Hematopoietic multipotent progenitor cell treated with erythropoietin and hydrocortisone succinate and interleukin-3 and kit ligand, for 15 days (in vitro differentiated cells): ENCODE measurements at places on chromosomes 12 and 14.

DNA sequence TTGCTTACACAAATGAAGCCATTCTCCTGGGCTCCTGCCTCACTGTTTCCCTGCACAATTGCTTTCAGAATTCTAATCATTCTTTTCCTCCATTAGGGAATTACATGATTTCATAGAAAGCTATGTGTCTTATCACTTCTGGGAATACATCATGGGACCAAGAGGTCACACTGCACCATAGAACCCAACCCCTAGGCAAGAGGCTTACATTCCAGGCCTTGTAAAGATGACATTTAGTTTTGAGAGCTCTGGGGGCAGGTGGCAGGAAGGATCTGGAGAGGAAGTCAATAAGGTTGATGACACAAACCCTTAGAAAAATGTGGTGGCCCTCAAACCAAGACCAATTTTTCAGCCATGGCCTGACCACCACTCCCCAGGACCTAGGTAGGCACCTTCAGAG is 57.1 kb downstream of the NUAK1 start:
- no peak for DNase-seq

GRCh38 chr12:31363831-31364230 is 37.9 kb upstream of the SINHCAF start:
- no peak for DNase-seq

DNA sequence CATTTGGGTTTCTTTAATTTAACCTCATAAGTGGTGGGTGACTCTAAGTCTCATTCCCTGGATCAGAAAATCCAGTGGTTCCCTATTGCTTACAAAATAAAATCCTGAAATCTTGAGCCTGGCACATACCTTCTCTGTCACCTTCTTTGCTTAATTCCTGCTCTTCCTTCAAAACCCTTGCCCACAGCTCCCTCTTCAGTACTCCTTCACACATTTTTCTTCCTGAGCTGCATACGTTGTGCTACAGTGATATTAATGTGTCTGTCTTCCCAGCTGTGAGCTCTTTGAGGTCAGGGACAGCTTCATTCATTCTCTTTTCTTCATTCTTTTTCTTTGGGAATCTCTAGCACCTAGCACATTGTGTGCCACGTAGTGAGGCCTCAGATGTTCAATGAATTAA is 9.5 kb downstream of the TSPAN11 start:
- DNase-seq = no peak

GRCh38 chr14:51846631-51847488 is 13.6 kb upstream of the GNG2 start:
- DNase-seq = peak; percentile 30

- DNase-seq = no peak
Measured at GRCh38 chr12:123363390-123363739, 1.3 kb downstream of the SBNO1 start.

DNA sequence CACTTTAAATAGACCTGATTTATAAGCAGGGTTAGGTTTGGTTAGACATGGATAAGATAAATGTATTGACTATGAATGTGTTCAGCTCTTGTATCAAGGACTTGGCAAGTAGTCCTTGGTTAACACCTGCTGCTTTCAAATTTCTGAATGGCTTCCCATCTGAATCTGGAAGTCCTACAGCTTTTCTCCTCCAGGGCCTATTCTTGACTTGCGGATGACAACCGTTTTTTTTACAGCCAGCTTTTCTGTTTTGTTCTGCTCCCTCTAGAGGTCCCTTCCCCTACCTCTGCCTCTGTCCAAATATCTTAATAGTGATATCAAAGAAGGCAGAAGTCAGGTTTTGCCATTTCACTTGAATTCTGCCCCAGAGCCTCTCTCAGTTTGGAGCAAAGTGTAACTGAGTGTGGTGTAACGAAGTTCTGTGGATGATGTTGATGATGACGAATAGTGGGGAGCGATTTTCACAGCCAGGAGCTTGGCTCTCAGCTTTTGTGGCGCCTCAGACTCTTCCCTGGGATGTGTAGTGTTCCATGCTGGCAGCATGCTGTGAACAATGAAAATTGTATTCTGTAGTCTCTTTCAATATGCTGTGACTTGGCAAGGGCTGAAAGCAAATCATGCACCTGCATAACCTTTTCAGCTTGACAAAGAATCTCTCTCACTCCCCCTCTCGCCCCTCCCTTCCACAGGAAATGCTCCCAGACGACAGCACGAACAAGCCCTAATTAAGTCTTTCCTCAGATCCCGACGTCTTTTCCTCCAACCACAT is 5.0 kb upstream of the SLC4A8 start:
- no peak for DNase-seq

DNA sequence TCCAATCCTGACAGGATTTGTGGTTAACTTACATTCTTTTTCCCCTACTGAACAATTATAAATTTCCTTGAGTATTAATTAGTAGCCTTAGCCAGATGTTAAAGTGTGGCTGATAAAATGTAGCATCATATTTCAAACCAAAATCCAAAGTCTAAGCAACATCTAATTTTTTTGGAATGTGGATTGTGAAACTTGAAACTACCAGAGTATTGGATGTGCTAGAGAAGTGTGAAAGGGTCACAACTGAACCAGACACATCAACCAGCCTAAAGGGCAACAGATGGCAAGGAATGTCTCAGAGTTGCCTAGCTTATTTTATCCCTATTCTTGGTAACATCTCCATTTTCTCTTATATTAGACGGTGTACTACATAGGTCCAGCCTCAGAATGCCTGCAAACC is 153.1 kb upstream of the DCN start:
- DNase-seq = no peak

- DNase-seq = no peak
Measured at GRCh38 chr12:68913682-68914081, 19.3 kb downstream of the CPM start.

DNA sequence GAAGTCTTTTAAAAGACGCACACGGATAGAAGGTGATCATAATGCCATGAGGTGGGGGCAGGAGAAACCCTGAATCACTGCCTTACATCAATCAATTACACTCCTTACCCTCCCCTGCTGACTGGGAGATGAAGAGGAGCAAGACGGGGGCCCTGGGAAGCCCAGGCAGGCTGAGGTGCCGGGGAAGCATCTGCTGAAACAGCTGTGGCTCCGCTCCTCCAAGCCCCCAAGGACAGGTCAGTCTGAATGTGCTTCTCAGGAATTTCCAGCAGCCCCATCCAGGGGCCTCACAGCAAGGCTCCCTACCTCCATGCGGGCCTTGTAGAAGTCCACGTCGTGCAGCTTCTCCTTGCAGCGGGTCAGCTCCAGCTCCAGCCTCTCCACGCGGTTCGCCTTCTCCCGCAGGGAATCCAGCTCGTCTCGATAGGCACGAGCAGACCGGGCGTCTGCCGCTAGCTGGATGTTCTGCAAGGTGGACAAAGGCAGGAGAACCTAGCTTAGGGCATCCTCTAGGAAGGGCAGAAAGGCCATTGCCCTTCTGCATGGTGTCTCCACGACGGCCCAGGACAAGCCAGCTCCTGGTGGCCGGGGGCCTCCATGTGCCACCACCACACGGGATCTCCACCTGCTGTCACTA is 79.8 kb downstream of the CCDC88C start:
- DNase-seq = no peak

- no peak for DNase-seq
Measured at GRCh38 chr12:69056743-69057515, 124.0 kb upstream of the CPM start.
